ENCODE measurements at places on chromosomes 3 and 15. TPM values are rescaled to one million over a fixed set of nuclear protein-coding genes. Genes with fewer than 3 reads are reported as not detected.

ACKR4 gene
- total RNA-seq = 1.0 TPM

C3orf49 gene
- not detected for total RNA-seq

CFAP91 gene
- 3.8 TPM for total RNA-seq

FBXO40 gene
- total RNA-seq = under 0.01 TPM

CPLX3 gene
- total RNA-seq = 57.8 TPM

Measured in stomach (tissue), 19 donors.